Hepatocyte (in vitro differentiated cells): ENCODE measurements at places on chromosomes 13 and 19. TPM values are rescaled to one million over a fixed set of nuclear protein-coding genes. Genes with fewer than 3 reads are reported as not detected.

PGLYRP2 gene
- total RNA-seq: 0.16 TPM in 1 of 2 replicates, not detected in the other

DNA sequence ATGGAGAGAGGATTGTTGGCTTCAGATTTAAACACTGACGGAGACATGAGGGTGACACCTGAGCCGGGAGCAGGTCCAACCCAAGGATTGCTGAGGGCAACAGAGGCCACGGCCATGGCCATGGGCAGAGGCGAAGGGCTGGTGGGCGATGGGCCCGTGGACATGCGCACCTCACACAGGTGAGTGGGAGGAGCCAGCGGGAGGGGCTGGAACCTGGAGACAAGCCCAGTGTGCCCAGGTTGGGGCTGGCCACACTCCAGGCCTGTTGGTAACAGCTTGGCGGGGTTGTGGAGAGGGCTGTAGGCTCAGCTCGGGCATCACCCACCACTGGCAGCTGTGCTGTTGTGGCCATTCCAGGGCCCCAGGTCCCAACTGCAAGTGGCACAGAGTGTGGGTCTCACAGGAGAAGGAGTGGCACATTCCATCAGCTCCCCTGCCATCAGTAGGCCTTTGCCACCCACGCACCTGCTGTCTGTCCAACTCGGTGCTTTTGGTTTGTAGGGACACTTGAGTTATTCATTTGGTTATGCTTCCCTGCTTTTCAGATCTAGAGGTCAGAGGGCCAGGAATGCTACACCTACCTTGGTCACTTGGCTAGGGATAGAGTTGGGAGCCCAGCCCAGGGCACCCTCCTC is 49.8 kb downstream of the TSSK6 start:
- H3K4me1 ChIP-seq: peaks cover 47% of the 10 kb centered on the region
- no peaks in the 10 kb centered on the region for H3K27me3 ChIP-seq
- no peak overlapping the region for H3K4me3 ChIP-seq
- peaks cover 8% of the 10 kb centered on the region for H3K36me3 ChIP-seq
- DNase-seq: no peak
- H3K27ac ChIP-seq: peak overlapping the region; percentile 94

OPA3 gene
- 11.2 and 15.1 TPM in 2 replicates for total RNA-seq

- no peak overlapping the region for H3K4me3 ChIP-seq
- no peak overlapping the region for H3K27ac ChIP-seq
- peak; percentile 13 for DNase-seq
- no peaks in the 10 kb centered on the region for H3K4me1 ChIP-seq
These were observed 541.6 kb downstream of the SUCLA2 start for GRCh38 chr13:47459512-47459911.

DNA sequence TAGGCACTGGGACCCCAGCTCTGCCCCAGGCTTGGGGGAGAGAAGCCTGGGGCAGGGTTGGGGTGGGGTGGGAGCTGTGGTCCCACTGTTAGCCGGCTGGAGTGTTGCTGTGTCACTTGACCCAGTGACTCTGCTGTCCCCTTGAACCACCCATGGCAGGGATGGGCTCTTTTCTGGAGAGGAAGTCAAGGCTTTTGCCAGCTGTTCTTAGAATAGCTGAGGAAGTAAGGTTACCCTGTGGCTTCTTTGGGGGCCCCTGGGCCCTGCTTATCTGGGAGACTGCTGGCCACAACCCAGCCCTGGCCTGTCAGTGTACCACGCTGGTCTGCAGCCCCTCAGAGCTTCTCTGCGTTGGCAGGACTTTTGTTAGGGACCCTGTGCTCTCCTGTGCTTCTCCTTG is 9.1 kb downstream of the PNPLA6 start:
- no peak overlapping the region for H3K27ac ChIP-seq
- no peaks in the 10 kb centered on the region for H3K4me1 ChIP-seq
- H3K27me3 ChIP-seq: no peaks in the 10 kb centered on the region
- H3K4me3 ChIP-seq: no peak overlapping the region
- DNase-seq: no peak

DNA sequence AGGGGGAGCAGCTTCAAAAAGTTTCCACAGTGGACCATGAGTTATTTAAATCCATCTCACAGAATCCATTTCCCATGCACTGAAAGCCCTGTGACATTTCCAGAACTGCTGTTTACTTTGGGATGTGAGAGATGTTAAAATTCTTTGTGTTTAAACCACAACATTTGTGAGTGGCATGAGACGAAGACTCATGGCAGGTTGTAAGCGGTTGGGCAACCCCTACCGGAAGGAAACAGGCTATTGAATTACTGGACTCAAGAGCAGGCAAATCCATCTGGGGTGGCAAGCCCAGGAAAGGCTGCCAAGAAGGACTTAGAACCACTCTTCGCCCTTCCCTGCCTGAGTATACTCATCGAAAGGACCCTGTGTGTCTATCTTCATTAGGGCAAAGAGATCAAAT is 22.3 kb upstream of the CLDN10 start:
- no peaks in the 10 kb centered on the region for H3K4me1 ChIP-seq
- H3K27ac ChIP-seq: no peak overlapping the region
- H3K27me3 ChIP-seq: no peaks in the 10 kb centered on the region
- H3K4me3 ChIP-seq: no peak overlapping the region
- no peaks in the 10 kb centered on the region for H3K36me3 ChIP-seq

CBLC gene
- total RNA-seq: 26.2 and 28.3 TPM in 2 replicates

LACC1 gene
- 10.3 and 11.1 TPM in 2 replicates for total RNA-seq
